HuH-7 (cell line): ENCODE measurements at places on chromosomes 3 and 15.
A peak's percentile ranks its signal among the peaks of the same experiment; 100 is the strongest.

DNA sequence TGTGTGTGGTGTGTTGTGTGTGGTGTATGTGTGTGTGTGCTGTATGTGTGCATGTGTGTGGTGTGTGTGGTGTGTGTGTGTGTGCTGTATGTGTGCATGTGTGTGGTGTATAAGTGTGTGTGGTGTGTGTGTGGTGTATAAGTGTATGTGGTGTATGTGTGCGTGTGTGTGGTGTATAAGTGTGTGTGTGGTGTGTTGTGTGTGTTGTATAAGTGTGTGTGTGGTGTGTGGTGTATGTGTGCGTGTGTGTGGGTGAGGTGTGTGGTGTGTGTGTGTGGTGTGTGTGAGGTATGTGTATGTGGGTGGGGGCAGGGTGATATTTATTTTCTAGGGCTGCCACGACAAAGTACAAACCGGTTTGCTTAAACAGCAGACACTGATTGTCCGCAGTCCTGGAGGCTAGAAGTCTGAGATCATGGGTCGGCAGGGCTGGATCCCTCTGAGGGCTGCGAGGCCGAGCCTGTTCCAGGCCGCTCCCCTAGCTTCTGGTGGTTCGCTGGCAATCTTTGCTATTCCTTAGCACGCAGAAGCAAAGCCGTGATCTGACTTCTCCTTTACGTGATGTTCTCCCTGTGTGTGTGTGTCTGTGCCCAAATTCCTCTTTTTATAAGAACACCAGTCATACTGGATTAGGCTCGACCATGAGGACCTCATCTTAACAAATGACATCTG lies 160.2 kb downstream of the XXYLT1 start:
- no peak for DNase-seq

DNA sequence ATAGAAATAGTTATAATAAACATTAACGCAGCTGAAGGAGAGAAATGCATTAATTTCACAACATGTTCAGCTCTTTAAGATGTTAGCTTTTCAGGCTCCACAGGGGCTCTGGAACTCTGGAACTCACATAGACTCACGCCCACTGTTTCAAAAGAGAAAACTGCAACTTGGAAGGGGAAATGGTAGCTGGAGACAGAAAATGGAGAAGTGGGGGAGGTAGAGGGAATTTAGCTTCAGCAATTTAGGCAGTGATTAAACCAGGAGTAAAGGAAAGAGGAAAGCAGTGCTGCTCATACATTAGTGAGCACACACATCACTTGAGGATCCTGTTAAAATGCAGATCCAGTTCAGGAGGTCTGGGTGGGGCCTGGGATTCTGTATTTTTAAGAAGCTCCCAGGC lies 274.8 kb upstream of the TRIM42 start:
- DNase-seq = no peak

DNA sequence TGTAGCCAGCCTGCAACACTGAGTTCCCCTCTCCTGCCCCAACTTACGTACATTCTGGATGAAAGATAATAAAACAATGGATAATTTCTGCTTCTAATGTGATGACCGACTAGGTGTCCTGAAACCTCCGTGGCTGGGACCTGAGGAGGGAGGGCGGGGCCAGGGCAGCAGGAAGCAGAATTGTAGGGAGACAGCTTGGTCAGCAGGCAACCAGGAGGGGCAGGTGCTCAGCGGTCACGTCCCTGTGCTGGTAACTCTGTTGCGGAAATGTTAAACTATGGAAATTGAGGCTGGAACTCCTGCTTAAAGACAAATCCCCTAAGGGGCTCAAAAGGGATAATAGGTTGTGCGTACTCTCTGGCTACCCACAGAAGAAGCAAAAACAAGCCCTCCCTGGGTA lies 30.4 kb downstream of the SLC6A20 start:
- DNase-seq = no peak

DNA sequence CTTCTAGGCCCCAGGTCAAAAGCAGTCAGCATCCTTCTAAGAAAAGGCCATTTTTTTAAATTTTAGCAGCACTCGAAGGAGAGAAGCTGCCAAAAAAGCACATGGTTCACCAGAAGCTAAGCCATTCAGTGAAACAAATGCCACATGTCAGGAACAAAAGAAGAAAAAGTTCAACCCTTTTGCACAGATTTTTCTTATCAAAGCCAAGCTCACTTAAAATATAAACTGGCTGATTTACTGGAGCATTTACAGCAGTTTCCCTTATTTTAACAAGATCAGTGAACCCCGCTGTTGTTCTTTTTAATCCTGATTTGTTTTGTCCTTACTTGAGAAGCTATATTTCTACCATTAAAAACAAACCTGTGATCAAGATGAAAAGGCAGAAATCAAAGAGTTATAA lies 46.5 kb upstream of the SYNPR start:
- no peak for DNase-seq

DNA sequence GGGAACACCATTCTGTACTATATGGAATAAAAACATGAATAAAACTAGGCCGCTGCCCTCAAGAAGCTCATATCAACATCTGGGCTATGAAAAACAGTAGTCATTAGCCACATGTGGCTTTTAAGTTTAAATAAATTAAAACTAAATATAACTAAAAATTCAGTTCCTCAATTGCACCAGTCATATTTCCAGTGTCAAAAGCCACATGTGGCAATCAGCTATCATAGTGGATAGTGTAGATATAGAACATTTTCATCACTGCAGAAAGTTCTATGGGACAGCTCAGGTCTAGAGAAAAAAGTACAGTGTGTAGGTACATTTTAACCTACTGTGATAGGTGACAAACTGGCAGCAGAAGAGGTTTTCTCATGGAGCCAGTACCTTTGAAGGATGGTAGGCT lies 261.4 kb downstream of the FOXP1 start:
- DNase-seq = no peak

DNA sequence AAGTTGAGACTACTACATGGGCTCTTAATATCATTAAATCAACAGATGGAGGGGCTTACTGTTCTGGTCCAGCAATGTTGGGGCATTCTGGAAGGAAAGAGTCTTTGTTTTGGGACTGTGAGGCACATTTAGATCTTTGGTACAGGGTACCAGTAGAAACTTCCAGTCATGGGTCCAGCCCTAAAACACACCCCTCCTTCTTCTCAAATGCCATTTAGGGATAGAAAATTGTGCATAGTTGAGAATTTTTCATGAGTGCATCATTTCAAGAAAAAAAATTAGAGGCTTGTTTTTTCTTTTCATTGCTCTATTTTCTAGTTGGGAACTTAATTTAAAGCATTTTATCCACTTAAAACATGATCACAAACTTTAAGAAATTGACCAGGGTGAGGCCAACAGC lies 4.1 kb upstream of the RTP1 start:
- no peak for DNase-seq

- no peak for DNase-seq
Observed at GRCh38 chr3:131694376-131694775, 191.6 kb upstream of the MRPL3 start.

GRCh38 chr15:56582785-56583184 lies 117.8 kb upstream of the MNS1 start:
- DNase-seq = no peak

- DNase-seq = no peak
Observed at GRCh38 chr3:157284688-157285087, 124.7 kb upstream of the CCNL1 start.

DNA sequence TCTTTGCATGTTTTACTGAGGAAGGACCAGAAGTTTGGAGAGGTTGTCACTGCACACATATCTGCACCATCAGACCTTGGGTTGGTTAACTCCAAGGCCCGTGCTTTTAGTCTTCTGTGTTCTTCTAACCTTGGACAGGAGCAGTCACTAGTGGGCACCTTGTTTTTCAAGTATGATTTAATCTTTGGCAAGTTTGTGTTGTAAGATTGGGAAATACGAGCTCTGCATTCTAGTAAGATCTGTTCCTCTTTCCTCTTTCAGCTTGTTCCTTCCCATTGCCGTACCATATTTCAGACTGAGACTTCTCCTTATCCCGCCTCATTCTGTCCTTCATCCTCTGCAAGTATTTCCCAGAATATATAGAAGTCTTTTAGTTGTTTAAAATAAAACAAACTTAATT lies 5.1 kb downstream of the TMOD2 start:
- DNase-seq = no peak

GRCh38 chr3:16614033-16615031 lies 9.1 kb upstream of the DAZL start:
- DNase-seq = no peak

DNA sequence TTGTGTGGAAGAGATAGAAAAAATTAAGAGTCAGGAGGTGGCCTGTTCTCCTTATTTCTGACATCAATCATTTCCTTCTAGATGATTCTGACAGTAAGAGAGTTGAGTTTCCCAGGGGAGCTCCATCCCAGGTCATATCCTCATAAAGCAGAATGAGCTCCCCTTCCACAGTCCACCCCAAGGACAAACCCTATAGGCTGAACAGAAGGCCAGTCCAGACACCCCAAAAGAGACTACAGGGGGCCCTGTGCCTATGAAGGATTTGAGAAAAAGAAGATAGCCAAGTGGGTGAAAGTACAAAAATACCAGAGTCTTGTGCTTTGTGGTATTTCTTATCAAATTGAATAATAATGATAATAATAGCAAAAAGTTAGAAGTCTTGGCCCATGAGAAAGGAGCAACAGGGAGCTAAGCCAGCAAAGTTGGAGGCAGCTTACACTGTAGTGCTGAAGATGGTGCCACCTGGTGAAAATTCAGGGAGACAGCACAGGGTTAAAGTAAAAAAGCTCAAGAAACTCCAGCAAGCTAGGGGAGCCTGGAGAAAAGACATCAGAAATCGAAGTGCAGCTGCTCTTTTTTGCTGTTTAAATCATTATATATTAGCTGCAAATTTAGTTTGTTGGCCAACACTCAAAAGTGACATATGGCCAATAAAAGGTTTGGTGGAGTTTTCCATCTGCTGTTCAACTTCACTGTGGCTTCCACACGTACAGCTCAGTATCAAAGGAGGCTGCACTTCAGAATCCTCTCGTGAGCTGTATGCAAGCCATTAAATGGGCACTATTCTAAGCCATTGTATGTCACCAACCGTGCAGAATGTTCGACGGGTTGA lies 35.8 kb upstream of the SLC24A5 start:
- DNase-seq = peak; percentile 19

GRCh38 chr3:31227131-31227562 lies 305.6 kb upstream of the STT3B start:
- no peak for DNase-seq

DNA sequence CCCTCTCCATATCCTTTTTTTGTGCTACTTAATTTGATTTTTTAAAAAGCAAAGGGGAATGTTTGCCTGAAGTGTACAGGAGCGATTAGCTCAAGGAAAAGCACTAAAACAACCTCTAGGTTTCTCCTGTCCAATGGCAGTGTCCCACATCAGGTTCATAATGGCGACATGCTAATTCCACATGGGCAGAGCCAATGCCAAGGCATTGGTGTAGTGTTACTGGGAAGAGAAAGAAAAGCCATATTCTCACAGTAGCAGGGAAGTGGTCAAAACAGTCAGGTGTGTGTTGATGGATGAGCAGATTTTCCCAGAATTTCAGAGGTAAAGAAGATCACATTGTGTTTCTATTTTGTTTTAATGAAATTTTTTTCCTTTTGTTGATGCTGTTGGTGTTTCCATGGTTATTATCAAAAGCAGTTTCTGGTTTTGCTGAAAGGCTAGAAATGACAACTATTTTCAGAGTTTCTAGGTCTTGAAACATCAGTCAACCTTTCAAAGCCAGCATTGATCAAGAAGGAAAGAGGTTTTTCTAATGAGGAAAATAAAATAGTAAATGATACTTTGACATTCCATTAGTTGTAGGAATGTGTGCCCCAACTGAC lies 65.2 kb downstream of the FNDC3B start:
- DNase-seq = no peak

DNA sequence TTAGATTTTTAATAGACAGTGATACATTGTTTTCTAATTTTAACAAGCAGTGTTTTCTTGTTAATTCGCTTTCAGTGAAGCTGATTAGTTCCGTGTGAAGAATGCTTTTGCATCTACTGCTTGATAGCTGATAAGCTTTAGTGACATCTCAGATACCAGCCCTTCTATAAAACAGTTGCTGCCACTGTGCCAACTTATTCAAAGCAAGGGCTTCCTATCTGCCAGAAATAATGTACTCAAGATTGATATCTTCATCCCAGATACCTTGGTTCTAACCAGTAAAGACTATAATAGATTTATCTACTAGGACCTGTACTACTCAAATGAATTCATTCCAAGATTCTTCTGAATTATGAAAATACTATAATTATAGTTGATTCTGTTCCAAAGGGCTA lies 30.4 kb downstream of the RARB start:
- no peak for DNase-seq

DNA sequence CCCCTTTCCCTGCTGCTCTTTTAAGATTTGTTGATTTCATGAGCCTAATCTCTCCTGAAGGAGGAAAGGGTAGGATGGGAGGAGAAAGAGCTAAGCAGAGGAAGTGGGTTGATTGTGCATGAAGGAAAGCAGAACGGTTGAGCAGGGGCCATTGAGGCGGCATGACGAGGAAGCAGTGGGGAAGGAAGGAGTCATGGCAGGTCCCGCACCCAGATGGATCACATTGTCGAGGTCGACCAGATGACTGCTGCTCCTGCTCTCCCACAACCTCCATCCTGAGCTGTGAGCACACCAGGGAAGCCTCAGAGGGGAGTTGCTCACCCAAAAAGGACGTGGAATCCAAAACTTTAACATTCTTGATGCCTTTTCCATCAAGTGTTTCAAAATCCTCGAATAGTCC lies 42.8 kb downstream of the ABTB1 start:
- DNase-seq = no peak

GRCh38 chr3:55286693-55287092 lies 200.4 kb downstream of the WNT5A start:
- no peak for DNase-seq

GRCh38 chr15:100405179-100405578 lies 63.4 kb upstream of the ADAMTS17 start:
- DNase-seq = no peak

- DNase-seq = no peak
Observed at GRCh38 chr3:14797731-14798130, 21.0 kb upstream of the FGD5 start.

- DNase-seq = no peak
Observed at GRCh38 chr3:121529308-121529707, 16.5 kb downstream of the POLQ start.

DNA sequence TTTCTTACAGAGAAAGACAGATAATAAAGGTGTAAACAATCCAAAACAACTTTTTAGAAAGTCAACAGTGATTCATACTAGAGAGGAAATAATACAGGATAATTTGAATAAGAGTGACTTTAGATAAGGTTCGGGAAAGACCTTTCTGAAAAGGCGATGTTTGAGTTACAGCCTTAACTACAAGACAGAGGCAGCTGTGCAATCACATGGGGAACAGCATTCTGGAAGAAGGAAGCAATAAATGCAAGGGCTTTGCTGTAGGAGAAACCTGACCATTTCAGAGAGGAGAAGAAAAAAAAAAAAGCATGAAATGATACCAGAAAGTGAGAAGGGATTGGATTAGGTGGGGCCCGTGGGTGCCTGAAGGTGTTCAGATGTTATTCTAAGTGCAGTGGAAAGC lies 200.6 kb upstream of the ATP11B start:
- no peak for DNase-seq
